GM19239 (cell line): ENCODE measurements at places on chromosomes 1 and 21.

DNA sequence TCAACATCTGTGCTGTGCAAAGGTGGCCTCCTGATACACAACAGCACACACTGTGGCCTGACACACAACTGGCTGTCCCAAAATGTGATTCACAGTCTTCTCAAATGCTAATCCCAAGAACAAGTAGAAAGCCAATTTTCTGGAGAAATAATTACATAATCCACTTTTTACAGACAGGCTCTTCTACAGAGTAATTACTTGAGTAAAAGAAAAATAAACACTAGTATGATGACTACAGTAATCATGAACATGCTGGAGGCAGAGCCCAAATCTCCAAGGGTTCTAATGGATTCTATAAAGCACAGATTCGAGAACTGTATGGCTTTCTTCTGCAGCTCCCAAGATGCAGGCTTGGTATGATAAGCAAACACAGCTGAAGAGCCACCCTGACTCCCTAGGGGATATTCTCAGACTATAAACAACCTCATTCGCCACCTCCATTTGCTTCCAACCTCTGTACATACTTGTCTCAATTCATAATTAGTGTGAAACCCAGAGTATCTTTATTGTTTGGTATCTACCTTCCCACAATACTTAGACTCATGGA, 81.9 kb downstream of the SIPA1L2 start:
- no peak for DNase-seq

GRCh38 chr1:23528250-23528978, 2.6 kb downstream of the E2F2 start:
- peak; percentile 59 for DNase-seq

DNA sequence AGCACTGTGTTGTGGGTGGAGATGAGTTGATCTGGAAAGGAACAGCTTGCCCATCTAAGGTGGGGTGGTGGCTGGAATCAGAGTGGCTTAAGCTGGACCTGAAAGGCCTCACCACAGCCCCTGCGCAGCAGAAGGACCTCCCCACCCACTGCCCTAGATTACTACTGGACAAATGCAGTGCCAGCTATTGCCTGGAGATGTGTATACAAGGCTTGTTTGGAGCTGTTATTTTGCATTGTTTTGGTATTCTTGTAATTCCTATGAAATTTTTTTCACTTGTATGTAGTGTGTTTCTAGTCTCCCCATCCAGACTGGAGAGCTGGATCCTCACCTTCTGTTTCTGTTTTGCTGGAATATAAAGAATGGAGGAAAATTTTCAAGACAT, 1.3 kb upstream of the SLC30A1 start:
- DNase-seq = no peak

DNA sequence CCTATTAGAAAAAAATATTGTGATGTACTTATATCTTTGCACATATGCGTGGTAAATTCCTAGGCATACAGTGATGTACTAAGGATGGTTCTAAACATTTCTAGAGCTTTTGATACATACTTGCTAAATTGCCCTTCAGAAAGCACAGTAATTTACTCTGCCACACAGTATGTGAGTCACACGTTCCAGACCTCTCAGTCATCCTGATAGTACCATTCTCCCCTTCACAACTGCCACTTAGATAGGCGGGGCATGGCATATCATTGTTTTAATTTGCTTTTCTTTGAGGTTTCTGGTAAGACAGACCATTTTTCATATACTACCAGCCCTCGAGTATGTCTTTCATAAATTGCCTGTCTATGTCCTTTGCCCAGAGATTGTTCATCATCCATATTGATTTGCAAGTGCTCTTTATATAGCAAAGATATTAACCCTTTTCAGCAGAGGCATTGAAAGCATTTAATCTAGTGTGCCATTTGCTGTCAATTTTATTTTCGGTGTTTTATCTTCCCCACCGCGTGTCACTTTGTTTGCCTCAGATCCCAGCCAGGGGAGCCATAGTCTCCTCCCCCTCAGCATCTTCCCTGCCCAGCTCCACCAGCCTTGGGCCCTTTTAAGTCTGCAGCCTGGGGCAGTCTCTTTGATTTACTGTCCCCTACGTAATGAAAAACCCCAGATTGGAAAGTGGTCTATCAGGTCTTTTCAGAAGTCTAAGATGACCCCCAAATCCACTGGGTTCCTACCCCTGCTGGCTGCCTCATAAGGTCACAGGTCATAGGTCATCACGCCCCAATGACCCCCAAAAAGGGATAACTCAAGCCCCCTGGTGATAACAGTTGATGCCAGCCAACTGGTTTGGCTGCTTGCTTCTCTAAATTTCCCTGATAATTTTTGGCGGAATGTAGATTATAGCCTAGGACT, 11.8 kb upstream of the PAX7 start:
- DNase-seq = no peak

- DNase-seq = no peak
Measured at GRCh38 chr1:220353229-220354012, 81.2 kb upstream of the RAB3GAP2 start.

- DNase-seq = no peak
Measured at GRCh38 chr21:26732432-26733221, 112.6 kb downstream of the ADAMTS1 start.

DNA sequence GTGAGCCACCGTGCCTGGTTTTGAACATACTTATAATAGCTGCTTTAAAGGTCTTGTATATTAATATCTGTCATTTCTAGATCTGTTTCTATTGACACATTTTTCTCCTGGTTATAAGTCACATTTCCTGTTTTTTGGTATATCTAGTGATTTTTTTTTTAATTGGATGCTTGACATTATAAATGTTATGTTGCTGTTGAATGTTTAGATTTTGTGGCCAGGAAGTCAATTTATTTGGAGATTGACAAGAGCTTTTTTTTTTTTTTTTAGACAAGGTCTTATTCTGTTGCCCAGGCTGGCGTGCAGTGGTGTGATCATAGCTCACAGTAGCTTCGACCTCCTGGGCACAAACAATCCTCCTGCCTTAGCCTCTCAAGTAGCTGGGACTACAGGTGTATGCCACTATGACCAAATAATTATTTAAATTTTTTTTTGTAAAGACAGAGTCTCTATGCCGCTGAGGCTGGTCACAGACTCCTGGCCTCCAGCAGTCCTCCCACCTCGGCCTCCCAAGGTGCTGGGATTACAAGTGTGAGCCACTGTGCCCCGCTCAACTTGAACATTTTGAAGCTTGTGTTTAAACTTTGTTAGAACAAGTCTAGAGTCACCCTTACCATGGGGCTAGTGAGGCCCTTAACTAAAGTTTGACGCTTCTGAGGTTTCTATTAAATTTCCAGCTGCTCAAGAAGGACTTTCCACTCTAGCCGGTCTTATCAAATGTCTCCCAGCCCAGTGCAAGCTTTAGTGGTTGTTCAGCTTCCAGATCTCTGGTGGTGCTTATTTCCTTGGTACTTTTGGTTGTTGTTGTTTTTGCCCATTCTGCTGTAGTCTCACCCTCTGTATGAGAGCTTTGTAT, 8.6 kb upstream of the CHI3L2 start:
- no peak for DNase-seq

DNA sequence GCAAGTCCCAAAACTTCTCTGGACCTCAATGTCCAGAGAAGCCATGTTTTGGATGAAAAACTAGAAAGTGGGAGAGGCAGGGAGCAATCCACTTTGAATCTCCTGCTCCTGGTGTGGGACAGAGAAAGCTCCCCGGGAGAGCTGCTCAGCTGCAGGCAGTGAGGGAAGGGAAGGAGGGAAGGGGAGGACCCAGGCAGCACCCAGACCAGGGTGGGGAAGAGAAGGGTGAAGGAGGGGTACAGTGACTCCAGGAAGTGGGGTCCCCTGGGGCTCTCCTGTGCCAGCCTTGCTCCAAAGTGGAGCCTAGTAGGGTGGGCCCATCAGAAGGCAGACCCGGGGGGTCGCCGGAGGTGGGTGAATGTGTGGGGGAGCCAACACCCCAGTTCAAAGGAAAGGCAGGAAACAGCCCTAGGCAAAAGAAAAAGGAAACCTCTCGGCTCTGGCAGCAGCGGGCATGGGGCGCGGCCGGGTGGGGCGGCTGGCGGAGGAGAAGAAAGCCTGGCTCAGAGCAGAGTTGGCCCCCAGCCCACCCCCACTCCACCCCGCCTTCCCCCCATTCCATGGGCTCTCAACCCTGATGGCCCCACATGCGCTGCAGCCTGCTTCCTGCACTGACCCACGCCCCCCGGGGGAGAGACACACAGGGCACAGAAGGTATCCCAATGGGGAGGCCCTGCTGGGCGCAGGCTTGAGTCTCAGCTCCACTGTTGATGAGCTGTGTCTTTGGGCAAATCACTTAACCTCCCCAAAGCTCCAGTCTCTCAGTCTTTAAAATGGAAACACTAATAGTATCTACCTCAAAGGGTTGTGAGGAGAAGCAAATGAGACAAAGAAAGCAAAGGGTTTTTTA, 5.7 kb downstream of the LGR6 start:
- DNase-seq = no peak

GRCh38 chr1:54218883-54219687, 19.1 kb downstream of the MRPL37 start:
- DNase-seq = no peak

DNA sequence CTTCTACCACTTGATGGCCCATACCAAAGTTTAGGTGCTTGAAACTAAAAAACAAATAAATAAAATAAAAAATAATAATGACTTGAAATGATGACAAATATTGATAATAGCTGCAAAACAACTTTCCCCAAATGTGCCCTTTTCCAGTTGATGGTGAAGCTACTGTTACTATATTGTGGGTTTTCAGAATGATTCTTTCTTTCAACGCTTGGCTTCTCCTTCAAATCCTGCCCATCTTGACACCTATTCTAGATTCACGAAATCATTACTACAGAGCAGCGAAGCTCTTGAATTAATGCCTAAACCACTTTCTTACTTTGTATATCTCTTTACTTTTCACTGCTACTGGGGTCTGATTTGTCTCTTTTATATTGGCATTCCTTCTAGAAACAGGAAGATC, 9.2 kb upstream of the C1orf141 start:
- no peak for DNase-seq

DNA sequence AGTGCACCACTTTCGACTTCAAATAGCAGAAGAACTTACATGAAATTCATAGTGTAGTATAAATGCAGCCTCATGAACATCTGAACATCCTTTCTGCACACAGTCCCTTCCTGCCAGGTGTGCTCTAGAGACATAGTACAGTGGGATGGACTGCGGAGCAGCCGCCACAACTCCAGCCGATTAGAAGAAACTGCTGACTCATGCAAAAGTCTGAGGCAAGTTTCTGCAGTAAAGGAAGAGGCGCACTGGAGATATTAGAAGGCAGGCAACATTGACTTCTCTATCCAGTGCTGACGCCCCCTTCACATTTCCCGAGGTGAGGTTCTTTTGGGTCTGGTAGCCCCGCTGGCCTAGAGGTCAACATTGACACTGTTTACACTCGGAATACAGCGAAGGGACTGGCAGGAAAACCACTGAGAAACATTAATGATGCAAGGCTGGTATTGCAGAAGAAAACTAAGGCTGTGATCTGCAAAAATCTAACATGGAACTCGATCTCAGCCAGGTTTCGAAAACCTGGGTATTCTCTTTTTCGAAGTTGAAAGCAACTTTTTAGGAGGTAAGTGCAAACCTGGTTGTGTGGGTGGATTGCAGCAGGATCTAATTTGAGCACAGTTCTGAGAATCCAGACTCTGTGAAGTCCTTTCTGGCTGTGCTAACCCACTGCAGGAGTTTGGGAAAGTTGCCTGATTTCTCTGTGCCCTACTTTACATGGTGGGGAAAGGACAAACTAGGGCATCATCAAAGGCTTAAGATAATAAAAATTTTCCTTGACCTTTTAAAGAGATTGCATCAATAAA, 90.7 kb downstream of the CDC7 start:
- no peak for DNase-seq

DNA sequence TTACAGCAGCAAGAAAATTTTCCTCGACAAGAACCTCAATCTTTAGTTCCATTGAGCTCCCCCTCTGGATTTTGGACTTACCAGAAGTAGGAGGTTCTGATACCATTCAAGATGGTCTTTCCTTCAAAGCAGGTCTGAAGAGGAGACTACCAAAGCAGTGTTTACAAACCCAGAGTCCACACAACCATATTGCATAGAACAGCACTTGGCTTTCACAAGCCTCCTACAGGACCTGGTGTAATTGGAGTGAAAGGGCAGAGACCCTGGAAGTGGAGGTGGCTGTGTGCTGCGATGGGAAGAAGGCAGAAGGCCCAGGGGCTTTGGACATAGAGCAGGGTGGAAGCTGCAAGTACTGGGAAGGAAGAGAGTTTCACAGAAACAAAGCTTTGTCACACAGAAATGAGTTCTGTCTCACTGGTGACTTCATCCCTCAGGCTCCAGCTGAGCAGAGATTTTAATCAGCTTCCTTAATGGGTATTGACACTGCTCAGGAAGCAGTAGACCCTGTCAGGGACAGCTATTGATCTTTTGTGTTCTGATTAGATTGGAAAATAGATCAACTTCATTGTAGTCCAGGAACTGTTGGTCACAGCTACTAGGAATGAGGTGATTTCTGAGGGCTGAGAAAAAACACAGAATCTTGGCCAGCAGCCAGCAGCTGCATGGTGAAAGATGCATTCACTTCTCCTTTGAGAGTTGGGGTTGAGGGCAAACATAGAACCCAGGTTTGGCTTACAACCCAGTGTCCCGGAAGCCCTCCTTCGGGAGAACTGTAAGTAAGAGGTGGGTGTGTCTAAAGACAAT, 124.0 kb downstream of the SYT2 start:
- DNase-seq = peak; percentile 28

- DNase-seq = peak; percentile 4
Measured at GRCh38 chr1:97461782-97462181, 459.1 kb downstream of the DPYD start.

GRCh38 chr1:240116831-240117769, 25.4 kb downstream of the FMN2 start:
- no peak for DNase-seq

DNA sequence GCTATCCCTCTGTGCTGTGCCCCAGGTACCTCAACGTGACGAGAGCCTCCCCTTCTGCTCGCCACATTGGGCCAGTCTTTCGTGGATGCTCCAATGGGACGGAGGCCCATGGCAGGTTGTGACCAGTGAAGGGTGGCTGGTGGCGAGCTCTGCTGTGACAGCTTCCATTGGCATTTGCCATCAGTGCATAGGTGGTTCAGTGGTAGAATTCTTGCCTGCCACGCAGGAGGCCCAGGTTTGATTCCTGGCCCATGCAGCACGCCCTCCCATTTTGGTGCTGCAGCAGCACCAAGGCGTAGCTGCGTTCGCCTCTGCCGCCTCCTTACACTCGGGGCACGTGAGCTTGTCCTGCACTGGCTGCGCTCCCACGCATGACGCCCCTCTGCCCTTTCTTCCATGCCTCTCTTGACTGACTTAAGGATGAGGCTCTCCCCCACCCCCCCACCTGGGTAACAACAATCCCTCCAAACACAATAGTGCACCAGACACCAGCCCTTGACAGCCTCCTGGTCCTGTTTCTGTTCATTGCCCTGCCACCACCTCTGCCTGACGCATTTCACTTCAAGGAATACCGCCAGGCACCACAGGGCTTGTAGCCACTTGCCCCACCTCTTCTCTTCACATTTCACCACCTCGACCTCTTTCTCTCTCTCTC, 24.7 kb upstream of the FCGR2A start:
- no peak for DNase-seq

DNA sequence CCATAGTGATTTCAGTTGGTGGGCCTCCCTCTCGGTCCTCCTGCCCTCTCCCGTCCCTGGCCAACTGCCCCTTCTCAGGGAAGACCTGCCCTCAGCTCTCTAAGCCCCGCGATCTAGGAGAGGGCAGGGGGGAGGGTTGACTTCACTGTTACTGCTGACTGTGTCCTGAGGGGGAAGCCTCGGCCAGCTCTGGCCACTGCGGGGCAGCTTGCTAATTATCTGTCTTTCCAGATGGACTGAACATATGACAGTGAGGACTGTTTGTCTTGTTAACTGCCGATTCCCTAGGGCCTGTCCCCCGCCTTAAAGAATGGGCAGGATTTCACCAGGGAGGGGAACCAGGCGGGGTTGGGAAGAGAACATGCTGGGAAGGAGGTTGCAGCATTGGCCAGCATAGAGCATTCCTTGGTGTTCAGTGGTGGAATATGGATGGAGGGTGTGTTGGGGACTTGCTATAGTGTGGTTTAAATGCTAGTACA, 22.9 kb downstream of the NIPAL3 start:
- DNase-seq = no peak
